Head of caudate nucleus (tissue), 42 donors: ENCODE measurements at places on chromosomes 2 and 18.
A peak's percentile ranks its signal among the peaks of the same experiment; 100 is the strongest.

DNA sequence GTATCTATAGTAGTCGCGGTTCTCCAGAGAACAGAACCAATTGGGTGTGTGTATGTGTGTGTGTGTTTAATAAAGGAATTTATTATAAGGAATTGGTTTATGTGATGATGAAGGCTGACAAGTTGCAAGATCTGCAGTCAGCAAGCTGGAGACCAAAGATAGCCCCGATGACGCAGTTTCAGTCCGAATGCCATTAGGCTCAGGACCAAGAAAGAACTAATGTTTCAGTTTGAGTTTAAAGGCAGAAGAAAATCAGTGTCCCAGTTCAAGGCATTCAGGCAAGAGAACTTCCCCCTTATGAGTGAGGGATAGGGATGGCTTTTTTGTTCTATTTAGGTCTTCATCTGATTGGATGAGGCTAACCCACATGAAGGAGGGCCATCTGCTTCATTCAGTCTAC, 221.6 kb downstream of the HNMT start:
- no peak for DNase-seq

DNA sequence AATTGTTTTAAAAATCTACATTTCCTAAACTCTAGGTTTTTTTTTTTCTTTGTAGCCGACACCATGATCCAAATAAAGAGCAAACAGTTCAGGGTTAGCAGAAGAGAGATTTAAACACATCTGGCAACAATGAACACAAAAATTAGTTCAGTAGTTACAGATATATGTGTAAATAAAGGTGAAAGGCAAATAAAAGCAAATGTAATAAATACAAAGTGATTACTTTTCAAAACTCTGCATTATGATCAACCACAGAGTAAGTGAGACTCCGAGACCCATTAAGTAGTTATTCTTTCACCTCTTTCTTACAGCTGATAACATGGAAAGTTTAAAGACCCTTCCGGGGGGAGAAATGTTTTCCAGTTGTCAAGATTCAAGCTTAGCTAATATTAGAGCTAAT, 716 bp downstream of the CALCRL start:
- DNase-seq, result no peak

DNA sequence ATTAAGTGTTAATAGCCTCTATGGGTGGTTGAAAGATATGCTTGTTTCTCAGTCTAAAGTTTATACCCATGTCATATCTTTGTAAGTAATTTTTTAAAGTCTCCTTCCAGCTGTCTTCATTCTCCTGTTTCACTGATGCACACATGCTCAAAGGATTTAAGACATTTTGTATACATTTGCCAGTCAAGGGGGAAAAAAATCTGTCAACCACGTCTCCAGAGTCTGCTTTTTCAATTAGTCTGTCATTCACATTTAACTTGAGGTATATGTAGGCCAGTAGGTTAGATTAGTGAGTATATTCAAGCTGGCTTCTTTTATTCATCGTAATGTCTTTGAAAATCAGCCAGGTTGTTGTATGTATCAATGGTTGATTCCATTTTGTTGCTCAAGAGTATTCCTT, 193.5 kb downstream of the MCFD2 start:
- no peak for DNase-seq

DNA sequence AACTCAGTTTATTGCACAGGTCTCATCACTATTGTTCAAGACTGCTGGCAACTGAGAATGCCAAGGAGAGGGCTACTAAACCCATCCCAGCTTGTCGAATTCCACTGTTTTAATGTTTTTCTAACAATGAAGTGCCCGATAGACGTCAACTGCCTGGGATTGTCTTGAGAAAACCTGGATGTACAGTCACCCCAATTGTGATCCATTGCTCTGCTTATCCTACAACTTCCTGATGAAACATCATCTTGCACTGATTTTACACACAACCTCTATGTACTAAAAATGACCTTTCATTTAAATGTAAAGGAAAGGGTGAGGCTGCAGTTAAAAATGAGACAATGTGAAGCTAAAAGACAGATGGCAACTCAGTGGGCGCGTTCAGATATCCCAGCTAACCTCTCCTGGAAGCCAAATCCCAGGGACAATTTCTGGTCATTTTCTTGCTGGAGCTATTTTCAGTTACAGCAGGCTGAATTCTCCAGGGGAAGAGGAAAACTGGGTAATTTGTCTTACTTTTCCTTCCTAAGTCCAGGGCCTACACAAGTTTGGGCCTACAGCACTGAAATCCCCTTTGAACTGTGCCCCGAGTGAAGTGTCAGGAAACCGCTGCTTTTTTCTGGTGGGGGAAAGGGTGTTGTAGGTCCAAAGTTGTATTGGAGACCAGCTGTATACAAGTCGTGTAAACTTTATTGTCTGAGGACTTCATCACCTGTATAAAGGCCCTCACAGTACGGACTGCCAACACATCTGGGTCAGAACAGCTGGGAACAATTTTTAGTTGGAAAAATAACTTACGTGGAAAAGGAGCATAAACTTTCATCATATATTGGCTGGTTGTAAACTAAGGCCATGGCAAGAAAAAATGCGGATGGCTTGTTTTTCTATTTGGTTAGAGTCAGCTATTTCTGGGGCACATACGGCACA, 68.9 kb upstream of the LTBP1 start:
- DNase-seq, result no peak

DNA sequence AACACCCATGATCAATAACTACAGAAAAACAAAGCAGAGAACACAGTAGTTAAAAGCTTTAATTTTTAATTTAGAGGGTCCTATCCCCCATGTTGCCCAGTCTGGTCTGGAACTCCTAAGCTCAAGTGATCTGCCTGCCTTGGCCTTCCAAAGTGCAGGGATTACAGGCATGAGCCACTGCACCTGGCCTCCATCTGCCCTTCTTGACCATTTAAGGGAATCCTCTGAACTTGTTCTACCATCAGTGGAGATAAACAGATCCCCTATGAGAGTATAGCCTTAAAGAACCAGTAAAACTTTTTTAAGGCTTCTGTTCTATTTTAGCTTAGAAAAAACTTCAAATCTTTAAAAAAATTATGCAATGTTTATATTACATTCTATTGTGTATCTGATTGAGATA, 13.5 kb upstream of the ATP5MC3 start:
- DNase-seq, result no peak

DNA sequence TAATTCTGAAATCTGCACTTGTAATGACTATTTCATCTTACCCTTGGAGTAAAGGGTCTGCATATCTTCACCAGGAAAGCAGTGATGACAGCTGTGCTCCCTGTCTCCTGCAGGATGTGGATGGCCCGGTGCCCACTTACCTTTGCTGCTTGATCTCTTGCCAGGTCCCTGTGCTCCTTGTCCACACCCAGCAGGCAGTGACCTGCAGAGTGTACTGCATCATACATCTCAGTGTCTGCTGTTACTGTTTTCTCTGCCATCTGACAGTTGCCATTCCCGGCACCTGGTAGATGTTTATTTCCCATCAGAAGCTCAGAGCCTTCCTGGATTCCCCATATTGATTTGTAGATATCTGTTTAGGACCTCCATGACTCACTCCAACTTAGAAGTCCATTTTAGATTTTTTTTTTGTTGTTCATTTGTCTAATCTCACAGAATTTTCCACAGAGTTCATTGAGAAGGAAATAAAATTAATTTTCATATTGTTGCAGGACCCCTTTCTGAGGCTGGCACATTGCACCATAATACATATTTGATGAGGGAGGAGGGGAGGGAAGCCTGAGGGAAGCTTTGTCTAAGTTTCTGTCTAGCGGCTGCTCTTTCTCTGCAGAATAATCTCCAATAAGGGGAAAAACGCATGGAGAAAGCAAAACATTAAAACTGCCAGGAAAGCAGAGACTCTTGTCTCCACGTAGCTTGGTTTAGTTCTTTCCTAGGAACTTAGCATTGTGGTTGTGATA, 697.5 kb upstream of the RAB6C start:
- no peak for DNase-seq

DNA sequence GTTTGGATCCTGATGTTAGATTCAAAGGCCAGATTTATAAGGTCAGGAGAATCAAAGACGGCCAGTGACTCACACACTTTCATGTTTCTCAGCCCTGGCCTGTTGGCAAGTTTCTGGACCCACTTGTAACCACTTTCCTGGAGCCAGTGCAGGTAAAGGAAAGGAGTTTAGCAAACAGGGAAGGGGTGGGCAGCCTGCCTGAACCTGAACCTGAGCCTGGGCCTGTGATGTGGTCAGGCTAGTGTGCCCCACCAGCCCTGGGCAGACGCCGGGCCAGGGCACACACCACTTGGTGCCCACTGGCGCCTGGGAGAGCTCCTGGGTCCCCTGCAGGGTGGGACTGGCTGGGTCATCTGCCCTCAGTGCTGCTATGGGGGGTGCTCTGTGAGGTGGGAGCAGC, 100.5 kb upstream of the SPRED2 start:
- no peak for DNase-seq

DNA sequence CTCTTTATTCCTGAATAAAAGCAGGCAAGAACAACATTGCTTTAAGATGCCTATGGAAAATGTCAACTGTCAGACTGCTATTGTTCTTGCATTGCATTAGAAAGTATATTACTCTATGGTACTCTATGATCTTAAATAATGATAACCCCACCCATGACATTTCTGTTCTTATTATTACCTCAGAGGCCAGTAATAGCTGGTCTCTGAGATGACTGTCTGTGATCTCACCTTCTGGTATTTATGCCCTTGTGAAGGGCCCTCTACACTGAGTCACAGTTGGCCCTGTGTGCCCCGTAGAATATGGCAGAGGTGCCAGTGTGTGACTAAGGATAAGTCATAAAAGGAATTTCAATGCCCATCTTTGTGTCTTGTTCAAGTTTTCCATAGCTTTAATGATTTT, 61.0 kb downstream of the SPP2 start:
- no peak for DNase-seq

GRCh38 chr18:34993289-34993688, 47.9 kb upstream of the MAPRE2 start:
- DNase-seq, result no peak

- DNase-seq, result peak; percentile 59
These were observed 86.8 kb downstream of the SEMA4F start for GRCh38 chr2:74740741-74741431.

- no peak for DNase-seq
These were observed 72.0 kb downstream of the STRADB start for GRCh38 chr2:201523506-201523905.

DNA sequence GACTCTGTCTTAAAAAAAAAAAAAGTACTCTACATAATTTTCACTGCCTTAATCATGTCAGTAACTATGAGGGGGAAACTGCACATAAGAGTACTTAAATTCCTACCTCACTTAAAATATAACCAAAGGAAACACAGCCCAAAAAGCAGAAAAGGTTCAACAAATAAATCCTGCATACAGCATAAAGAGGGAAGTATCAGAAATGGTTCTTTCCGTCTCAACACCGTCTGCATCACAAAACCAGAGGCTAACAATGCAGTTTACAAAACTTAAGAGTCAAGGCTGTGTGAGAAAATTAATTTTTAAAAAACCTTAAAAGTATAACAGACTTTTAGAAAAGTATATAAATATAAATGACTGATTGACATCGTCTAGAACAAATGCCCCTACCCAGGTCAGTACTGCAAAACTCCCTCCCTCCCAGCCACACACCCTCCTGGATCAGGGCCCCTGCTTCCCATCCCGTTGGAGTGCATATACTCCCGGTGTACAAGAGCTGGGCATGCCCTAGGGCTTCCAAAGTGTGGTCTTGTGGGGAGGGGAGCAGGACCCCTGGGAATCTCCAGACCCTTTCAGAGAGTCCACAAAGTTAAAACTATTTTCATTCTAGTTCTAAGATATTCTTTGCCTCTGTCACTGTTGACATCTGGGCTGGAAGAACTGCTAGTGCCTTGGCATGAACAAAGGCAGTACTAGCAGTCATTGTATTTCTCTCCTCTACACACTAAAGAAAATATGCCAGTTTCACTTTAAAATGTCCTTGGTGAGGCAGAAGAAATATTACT, 67.0 kb upstream of the SERTAD2 start:
- DNase-seq, result no peak

DNA sequence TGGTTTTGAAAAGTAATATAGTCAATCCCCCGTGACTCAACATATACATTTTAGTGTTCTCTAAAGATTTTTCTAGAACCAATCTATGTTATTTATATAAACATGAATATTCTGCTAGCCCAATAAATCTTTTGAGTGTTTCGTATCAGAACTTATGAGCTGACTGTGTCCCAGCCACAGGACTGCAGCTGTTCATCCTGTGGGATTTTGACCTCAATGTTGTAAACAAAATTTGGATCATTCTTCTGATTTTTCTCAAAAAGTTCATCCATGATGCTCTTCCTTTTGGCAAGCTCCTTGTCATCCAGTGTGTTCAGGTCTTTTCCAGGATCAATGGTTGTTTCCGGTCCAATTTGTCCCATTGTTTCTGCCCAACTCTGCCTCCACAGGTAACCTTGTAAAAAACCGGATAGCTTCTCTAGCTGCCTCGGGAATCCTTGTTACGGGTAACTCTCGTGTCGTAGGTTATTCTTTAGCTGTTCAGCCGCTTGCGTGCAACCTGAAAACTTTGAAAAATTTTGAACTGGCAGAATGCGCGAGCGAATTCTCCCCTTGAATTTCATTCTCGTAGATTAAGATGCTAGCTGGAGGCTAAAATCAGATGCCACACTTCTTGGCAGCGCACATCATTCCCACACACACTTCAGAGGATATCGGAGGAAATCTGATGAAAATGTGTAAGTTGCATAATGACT, 195.2 kb downstream of the SH3BP4 start:
- DNase-seq, result no peak

DNA sequence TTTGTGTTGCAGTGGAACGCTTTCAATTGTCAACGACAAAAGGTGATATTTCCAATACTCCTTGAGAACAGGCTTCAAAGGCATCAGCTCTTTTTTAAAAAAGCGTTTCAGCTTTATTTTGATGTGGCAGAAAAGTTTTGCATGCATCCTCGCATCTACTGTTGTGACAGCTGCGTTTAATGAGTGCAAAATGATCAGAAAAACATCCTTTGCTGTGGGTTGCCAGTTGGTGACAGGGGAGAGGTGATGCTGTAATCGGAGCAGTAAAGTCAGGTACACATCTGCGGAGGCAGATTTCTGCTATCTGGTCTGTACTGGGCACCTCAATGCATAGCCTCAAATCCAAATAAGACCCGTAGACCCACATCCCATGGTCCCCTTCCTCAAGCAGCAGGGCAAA, 91.9 kb upstream of the POU3F3 start:
- no peak for DNase-seq
